Stimulated activated CD8-positive, alpha-beta memory T cell treated with anti-CD3 and anti-CD28 coated beads, Interleukin-4, amount 100 ng/mL, for 24 hours (primary cell): ENCODE measurements at places on chromosomes 6 and 20.

- no peak for DNase-seq
These were observed 1.5 kb upstream of the MAS1L start for GRCh38 chr6:29489286-29489685.

- DNase-seq = no peak
These were observed 119.2 kb upstream of the LAMA2 start for GRCh38 chr6:128763599-128764300.

- no peak for DNase-seq
These were observed 30.6 kb downstream of the SNAP25 start for GRCh38 chr20:10249048-10249770.

GRCh38 chr6:75287424-75287823, 2.8 kb upstream of the TMEM30A start:
- no peak for DNase-seq

DNA sequence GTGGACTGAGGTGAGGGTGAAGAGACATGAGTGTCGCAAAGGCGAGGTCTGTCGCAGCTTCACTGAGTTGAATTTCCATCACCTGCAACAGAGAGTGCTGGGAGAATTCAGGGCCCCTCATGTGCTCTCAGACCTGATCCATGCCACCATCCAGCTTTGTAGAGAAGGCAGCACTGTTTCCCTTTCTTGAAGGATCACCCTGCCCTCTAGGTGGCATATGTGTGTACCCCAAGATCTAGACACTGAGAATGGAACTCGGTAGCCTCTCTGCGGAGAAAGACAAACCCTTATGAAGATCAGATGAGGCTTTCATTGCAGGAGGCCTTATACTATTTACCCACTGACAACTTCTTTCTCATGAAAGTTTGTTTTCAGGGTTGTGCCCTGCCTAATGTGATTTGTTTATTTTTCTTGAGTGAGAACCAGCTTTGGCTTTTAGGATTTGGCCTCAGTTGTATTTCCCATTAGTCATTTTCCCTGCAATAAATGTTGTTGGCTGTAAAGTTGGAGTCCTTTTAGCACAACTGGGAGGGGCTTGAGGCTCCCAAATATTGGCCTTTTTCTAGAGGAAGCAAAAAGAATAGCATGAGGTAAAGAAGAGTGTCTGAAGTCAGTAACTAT, 811.3 kb downstream of the DHX35 start:
- DNase-seq = no peak

DNA sequence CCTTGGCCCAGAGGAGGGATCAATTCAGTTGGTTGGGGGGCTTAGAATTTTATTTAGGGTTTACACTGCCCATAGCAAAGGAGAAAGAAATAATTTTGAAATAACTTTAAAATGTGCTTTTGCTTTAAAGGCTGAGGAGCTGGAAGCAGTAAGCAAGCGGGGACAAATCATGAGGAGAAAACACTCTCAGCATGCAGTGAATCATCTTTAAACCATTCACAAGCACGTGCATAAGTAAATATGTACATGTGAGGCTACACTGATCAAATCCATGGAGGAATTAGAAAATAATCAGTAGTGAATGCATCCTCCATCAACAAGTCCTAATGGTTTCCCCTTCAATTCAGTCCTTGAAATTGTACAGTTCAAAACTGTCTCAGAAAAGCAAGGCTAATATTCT, 181.0 kb downstream of the MTFR2 start:
- no peak for DNase-seq

- DNase-seq = no peak
These were observed 108.6 kb downstream of the ATP9A start for GRCh38 chr20:51659491-51660050.

GRCh38 chr6:100944644-100945043, 63.5 kb upstream of the ASCC3 start:
- DNase-seq = no peak

DNA sequence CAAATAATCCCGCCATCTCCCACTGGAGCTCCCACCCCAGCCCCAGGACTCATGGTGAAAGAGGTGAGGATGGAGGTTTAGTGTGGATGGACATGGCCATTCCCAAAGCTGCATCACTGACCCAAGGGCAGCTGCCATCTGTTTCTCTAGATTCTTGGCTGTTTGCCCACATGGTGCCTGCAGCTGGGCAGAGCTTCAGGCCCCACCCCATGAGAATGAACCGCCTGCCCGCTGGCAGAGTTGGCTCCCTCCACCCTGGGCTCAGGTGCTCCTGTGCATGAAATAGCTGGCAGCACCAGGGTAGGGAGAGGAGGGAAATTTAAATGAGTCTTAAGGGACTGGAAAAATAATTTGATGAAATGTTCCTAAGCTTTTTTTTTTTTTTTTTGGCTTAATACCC, 17.4 kb downstream of the SCML4 start:
- DNase-seq = no peak

GRCh38 chr6:28517964-28518363, 2.4 kb upstream of the GPX6 start:
- no peak for DNase-seq

DNA sequence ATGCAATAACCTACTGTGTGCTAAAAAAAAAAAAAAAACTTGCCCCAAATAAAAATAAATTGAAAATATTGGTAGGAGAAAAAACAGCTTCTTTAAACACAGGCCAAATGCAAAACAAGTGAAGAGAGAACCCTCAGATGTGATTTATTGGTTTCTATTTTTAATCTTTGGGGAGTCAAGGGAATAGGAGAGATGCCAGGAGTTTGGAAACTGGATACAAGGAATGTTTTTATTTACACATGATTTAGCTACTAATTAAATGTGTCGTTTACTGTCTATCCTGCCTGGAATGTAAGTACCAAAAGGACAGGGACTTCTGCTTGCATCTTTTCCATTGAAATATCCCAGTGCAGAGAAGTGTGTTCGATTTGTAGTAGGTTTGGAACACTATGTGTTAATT, 810.7 kb downstream of the MAFB start:
- no peak for DNase-seq

DNA sequence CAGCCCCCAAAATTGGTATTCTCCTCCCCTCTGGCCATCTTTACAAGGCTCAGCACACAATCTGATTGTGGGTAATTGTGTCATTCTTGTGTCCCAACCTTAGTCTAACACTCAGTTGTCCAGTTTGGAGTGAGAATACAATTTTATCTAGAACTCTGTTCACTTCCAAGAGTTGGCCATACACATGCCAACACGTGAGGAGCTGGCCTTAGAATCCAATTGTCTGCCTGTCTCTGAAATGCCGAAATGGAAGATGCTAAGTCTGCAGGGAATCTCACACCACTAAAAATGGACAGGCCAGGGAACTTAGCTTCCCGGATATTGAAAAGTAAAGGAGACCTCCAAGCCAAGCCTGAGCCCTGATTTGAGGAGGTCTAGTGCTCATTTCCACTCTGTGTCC, 12.3 kb downstream of the FOXA2 start:
- DNase-seq = no peak

GRCh38 chr6:80214436-80215022, 108.1 kb downstream of the BCKDHB start:
- DNase-seq = no peak

GRCh38 chr6:142013875-142014495, 118.7 kb upstream of the GJE1 start:
- DNase-seq = no peak

- DNase-seq = no peak
These were observed 8.8 kb upstream of the OSTM1 start for GRCh38 chr6:108083349-108083748.

- DNase-seq = no peak
These were observed 73.1 kb downstream of the PHACTR2 start for GRCh38 chr6:143750877-143751276.

DNA sequence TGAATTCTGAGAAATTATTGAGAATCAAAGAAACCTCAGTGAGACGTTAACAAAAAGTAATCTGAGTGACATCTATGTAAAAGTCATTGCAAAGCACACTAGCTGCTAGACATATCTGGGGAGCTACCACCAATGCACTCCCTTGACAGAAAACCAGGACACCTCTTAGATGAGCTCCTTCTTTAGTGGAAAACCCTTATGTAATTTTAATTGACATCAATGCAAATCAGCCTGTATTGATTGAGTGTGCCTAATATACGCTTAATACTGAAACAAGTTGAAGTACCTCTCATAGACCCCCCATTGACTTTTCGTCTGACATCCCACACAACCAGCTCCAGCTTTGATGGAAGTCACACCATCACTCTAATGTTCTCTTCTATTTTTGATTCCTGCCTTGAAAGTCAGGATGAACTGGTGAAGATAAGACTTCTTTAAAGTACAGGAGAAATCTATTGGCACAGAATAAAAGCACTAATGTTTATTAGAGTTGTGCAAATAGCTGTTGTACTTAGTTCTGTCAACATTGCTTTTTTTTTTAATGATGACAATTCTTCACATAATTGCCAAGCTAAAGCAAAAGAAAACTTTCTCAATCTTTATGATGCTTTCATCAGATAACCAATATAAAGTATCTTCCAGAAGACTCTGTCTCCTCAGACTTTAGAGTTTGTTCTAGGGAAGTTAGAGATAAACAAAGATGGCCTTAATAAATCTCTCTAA, 98.0 kb upstream of the FAM8A1 start:
- DNase-seq = no peak

DNA sequence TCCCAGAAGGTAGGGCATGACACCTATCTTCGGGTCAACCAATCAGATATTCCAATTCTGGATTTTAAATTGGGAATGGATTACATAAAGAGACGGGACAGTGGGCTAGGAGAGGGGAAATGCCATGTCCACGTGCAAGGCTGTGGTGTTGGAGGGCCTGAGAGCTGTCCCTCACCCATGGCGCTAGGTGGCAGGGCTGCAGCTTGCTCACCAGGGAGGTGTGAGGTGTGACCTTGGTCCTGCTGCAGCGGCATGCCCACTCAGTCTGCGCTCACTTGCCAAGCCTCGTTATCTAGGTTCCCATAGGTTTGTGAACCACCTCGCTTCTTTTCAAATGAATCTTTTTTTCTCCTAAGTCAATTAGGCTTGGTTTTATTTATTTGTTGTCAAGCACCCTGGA, 19.4 kb upstream of the CST3 start:
- DNase-seq = no peak

DNA sequence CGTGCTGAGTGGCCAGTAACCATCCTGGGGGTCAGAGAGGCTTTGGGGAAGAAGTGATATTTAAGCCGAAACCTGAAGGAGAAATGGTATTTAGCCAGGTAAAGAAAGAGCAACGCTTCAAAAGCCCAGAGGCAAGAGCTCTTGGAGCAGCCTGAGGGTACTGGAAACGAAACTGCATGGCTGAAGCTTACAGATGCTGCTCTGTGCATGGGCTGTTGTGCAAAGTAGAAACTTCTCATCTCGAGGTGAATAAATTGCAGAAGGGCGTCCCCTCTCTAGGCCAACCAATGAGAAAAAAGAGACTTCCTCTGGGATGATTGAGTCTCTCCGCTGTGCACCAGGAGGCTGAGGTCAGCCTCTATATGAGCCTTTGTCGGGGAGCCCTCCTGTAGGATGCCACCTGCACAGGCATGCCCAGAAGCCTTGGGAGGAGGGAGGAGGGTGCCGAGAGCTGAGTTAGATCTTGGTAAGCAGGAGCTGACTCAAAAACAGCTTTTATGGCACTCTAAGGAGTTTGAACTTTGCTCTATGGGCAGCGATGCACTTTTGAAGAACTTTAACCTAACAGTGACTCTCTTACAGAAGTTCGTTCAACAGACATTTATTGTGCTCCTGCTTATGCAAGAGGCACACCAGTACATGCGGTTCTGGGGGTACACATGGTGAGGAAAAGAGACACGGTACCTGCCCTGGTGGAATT, 61.6 kb upstream of the EDN1 start:
- DNase-seq = no peak

GRCh38 chr6:15715851-15716250, 53.0 kb upstream of the DTNBP1 start:
- no peak for DNase-seq

DNA sequence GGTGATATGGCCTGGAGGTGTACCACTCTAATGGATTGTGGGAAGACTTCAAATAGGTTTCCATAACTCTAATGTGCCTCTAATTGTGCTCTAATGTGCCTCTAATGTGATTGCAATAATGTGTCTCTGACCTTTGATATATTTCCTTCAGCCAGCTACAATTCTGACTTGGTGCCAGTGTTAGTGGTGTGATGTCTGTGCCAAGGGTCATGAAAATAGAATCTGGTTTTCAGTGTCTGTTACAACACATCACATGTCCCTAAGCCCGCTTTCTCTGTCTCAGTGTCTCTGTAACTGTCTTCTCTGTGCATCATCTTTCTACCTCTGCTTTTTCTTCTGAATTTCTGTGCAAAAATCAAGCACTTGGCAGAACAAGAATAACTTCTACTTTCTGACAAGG, 77.2 kb upstream of the ECI2 start:
- no peak for DNase-seq

- no peak for DNase-seq
These were observed 234.3 kb upstream of the HS3ST5 start for GRCh38 chr6:114577109-114577508.

DNA sequence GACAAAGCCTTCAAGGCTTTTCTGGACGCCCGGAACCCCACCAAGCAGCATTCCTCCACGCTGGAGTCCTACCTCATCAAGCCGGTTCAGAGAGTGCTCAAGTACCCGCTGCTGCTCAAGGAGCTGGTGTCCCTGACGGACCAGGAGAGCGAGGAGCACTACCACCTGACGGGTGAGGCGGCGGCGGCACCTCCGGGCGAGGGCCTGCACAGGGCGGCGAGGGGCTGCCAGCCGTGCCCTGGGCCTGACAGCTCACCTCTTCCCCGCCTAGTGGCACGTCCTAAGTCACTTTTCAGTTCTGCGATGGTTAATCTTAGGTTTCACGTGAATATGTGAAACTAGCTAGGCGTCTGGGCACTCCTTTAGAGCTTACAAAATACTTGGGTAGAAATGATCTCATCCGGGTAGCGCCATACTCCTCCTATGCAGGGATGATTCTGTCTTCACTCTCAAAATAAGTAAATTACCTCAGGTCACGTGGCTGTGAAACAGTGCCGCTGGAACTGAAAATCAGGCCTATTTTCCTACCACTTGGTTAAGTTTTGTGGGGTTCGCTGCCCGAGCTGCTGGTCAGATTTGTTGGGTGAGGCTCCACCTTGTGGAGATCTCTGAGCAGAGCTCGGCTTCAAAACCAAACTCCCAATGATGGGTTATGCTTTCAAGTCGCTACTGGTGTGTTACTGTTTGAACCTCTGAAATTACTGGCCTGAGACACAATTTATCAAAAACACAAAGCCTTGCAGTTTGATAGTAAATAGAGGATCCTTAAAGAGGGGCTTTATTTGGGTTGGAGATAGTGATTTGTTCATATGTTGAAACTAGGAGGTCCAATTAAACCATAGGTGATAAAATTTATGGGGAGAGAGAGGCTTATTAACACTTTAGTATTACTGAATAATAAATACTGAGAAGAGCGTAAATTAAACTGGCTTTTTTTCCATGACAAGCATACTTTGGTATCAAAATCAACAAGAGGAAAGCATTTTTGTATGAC, 15.5 kb upstream of the CLDN20 start:
- DNase-seq = no peak
